Activated naive CD4-positive, alpha-beta T cell (primary cell): ENCODE measurements at places on chromosomes 5 and 9.

DNA sequence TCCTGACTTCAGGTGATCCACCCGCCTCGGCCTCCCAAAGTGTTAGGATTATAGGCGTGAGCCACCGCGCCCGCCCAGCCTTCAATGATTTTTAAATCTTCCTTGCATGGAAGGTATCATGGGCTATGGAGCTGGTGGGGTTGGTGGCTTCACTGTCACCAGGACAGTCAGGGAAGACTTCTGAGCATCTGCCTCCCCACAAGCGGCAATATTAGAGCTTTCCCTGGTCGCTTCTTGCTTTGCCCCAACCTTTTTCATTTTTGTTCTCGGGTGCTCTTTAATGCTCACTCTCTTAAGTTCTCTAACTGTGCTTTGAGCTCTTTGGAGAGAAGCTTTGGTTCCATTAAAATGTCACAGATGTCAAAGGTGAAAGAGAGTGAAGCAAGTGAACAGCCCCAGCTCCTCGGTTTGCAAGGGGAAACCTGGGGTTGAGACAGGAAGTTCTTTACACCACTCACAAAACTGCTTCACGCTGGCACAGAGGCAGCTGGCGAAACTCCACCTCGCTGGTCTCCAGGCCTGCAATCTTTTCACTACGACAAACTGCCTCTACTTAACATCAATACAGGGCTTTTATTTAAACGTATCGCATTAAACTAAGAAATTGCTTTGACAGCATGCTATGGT lies 142.5 kb upstream of the RETREG1 start:
- peak; percentile 14 for DNase-seq

- no peak for DNase-seq
Observed at GRCh38 chr5:119743927-119744326, 114.6 kb downstream of the FAM170A start.

DNA sequence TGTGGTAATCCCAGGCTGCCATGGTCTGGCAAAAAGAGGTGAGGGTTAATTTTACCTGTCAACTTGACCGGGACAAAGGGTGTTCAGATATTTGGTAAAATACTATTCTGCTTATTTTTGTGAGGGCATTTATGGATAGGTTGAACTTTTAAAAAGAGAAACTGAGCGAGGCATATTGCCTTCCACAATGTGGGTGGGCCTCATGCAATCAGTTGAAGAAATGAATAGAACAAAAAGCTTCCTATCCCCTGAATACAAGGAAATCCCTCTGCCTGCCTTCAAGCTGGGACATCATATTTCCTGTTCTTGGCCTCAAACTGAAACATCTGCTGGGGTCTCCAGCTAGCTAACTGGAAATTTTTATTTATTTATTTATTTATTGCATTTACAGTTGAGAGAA lies 734.7 kb downstream of the IRX1 start:
- DNase-seq: no peak

DNA sequence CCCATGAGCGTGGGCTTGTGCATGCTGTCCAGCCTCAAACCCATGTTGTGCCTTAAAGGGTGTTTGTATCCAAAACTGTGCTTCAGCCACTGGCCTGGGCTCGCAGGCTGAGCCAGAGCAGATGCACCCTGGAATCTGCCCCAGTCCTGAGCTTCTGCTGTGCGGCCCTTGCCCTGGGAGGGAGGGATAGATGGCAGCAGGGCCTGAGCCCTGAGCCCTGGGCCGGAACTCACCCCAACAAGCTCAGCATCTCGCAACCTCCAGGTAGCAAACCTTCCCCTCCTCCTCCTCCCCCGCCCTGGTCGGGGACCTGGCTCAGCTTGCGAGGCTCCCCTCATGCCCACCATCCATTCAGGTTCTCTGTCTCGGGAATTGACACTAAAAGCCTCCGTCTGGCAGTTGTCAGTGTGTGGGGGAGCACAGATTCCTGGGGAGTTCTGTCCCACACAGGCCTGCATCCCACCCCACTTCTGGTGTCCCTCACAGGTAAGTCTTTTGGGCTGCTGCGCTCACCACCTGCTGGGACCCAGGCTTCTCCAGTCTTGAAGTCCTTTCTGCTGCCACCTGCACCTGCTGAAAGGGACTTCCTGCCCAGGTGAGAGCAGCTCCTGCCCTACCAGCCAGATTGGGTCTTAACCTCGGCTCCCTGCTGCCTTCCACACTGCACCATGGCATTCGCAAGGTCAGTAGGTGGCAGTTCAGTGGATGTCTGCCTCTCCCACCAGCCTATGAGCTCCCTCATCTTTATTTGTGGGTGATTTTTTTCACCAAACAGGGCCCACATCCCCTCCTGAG lies 55.2 kb upstream of the OLFM1 start:
- no peak for DNase-seq

- no peak for DNase-seq
Observed at GRCh38 chr5:6464441-6464840, 15.8 kb downstream of the UBE2QL1 start.

DNA sequence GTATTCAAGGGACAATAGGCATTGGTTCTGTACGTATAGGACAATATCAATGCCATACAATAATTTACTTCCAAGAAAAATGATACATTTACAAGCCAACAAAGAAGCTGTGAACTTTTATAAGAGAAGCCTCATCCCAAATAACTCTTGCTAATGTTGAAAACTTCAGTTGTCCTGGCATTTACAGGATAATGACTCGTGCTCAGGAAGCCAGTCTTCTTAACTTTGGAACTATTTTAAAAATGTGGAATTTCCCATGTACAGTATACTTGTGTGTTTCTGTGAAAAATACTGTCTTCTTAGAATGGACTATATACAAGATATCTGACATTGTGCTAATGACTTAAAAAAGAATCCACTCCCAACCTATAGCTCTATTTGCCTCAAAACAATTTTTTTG lies 1479.3 kb upstream of the CDH9 start:
- DNase-seq: no peak

DNA sequence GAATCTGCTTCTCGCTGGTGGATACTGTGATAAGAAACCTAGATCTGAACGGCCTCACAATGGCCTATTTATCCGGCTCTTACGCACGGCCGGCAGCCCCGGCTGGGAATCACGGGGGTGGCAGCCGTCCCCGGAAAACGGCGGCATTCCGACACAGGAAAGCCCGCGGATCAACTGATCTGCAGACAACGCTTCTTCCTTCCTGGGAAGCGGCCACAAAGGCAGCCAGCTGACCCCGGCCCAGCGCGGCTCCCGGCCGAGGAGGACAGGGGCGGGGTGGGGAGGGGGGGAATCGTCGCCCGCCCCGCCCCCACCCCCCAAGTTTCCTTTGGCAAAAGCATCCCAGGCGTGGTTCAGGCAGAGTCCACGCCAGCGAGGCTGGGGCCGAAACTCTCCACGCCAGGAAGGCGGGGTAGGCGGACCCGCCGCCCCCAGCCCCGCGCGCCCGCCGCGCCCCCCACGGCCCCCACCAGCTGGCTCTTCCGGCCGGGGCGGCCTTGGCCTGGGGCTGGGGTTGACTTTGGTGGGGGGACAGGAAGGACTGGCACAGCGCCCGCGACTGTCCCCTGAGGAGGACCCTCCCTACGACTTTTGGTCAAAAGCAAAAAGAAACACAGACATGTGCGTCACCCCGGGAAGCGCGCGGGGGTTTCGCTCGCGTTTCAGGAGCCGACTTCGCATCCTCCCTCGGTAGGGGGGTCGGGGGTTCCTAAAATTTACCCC lies 247.7 kb upstream of the ANKRD55 start:
- peak; percentile 12 for DNase-seq

DNA sequence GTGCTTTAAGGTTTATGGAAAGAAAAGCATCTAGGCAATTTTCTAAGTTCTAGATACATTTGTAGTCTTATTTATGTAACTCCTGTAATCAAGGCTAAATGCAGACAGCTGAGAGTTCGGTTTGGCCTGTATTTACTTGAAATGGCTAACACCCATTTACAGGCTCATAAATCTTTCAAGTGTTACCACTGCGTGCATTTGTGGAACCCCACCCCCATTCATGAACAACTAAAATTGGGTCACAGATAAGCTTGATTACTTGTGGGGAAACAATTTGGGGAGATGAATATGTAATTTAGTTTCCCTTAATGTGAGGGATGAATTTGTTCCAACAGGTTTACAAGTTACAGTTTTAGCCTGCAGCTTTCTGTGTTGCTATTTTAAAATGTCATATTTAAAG lies 360.6 kb downstream of the ARRDC3 start:
- no peak for DNase-seq

GRCh38 chr5:126107381-126107780 lies 315.8 kb upstream of the GRAMD2B start:
- DNase-seq: no peak
